Fibroblast of skin of scalp (primary cell): ENCODE measurements at places on chromosomes 3 and 15.

DNA sequence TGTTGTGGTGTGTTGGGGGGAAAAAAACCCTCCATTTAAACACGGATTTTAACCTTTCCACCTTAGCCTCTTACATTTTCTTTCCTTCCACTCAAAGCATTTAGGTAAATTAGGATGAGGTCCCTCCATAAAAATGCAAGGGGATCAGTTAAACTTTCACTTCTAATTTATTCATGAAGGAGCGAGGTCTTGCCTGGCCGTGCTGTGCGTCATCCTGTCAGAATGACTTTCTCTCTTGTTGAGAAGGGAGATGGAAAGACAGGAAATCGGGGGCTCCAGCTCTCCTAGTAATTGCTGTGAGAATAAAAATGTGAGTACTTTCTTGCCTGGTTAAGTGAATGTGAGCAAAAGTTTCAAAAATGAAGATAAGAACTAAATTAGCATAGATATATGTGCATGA, 962.3 kb upstream of the NR2F2 start:
- DNase-seq, result no peak

DNA sequence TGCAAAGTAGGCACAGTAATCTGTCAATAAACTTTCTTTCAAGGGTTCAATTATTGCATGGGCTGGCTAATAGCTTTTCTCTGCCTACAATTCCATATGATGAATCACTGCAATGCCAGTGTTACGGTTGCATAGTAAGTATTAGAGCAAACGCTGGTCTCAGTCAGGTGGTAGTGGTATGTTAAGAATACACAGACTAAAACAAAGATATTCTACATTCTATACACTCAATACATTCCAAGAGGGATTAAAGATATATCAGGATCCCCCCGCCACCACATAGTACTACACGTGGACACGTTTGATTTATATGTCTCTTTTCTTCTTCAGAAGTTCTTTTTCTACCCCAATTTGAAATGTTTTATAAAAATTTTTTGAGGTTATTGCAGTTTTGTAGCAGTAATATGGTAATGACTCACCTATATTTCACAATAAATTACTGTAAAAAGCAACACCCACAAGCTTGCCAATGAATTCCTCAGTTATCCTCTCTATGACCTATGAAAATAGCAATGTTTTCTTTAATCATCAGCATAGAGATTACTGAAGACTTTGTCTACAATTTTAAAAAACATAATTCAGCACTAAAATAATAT, 68.2 kb downstream of the CD200R1L start:
- peak; percentile 91 for DNase-seq

DNA sequence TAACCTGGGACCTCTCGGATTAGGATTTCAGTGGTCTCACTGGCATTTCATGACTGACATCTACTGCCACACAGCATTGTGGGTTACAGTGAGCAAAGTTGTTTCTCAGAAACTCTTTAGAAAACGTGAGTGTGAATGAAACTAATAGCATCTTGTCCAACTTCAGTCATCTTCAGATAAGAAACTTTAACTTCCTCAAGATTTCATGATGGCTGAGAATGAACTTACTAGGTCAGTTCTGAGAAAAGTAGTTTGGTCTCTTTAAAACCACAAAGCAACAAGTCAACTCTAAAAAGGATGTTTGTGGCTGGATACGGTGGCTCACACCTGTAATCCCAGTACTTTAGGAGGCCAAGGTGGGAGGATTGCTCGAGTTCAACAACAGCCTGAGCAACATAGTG, 14.2 kb upstream of the HOMER2 start:
- no peak for DNase-seq

GRCh38 chr3:44761101-44761423, 357 bp downstream of the KIAA1143 start:
- peak; percentile 2 for DNase-seq

- peak; percentile 73 for DNase-seq
Measured at GRCh38 chr3:66816090-66816761, 181.9 kb upstream of the KBTBD8 start.

GRCh38 chr15:100821327-100821726, 58.3 kb upstream of the ALDH1A3 start:
- no peak for DNase-seq

DNA sequence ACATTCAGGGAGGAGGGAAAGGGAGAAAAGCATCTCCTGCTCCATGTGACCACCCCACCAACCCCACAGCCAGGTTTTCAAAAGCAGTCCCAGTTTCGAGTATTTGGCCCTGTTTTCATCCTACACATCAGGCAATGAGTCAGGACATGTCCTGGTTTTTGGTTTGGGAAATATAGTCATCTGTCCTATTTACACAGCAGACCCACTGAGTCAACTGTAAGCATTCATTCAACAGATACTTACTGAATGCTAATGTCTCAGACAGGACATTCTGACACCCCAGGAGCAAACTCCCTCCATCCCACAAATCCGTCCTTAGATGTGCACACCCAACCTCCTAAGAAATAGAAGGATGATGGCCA, 32.9 kb downstream of the IGDCC3 start:
- no peak for DNase-seq

DNA sequence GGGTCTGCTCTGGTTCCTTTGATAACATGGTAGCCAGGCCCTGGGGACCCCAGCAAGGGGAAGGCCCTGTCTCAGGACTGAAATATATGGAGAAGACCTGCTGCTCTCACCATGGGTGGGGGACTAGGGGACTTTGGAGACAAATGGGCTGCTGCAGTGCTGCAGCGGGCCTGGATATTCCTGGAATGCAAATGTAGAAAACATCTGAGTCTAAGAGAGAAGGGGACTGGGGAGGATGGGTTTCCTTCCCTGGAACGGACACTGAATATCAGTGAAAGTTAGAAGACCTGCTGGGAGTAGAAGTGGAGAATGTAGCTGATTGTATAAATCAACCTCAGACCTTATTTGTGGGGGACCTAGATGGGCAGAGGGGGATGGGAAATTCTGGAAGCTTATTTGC, 3.1 kb upstream of the HCN4 start:
- DNase-seq, result no peak

- DNase-seq, result no peak
Measured at GRCh38 chr15:60960517-60960916, 268.6 kb downstream of the RORA start.

GRCh38 chr15:29233566-29233965, 36.1 kb downstream of the NSMCE3 start:
- no peak for DNase-seq

DNA sequence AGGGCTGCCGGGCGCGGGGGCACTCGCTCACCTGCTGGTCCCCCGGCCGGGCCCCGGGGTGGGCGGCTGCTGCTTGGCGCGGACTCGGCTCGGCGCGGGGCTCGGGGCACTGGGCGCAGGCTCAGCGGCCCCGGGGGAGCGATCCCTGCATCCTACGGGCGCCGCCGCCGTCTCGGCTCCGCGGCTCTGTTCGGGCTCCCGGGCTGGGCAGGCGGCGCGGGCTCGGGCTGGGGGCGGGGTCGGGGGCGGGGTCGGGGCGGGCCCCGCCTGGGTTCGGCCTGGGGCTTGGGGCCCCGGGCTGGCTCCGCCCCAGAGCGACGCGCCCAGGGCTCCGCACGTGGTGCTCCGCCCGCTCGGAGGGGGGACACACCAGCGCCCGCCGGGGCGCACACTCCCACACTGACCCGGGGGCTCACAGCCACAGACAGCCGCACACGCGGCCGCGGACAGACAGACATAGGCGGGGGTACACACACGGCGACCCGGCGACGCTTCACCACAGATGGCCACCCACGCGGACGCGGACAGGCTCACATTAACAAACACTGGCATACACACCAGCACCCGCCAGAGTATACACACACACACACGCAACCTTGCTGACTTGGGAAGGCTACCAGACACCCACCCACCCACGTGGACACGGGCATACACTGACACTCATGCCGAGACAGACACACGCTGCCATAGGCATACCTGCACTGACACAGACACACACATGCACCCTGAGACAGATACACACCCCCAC, at the start of gene SCN5A:
Gene SCN5A, minus strand, starts transcription at position 188 of the 748 bp plus-strand sequence. CDS start 16,380 bp downstream, outside the sequence.
- peak; percentile 28 for DNase-seq

DNA sequence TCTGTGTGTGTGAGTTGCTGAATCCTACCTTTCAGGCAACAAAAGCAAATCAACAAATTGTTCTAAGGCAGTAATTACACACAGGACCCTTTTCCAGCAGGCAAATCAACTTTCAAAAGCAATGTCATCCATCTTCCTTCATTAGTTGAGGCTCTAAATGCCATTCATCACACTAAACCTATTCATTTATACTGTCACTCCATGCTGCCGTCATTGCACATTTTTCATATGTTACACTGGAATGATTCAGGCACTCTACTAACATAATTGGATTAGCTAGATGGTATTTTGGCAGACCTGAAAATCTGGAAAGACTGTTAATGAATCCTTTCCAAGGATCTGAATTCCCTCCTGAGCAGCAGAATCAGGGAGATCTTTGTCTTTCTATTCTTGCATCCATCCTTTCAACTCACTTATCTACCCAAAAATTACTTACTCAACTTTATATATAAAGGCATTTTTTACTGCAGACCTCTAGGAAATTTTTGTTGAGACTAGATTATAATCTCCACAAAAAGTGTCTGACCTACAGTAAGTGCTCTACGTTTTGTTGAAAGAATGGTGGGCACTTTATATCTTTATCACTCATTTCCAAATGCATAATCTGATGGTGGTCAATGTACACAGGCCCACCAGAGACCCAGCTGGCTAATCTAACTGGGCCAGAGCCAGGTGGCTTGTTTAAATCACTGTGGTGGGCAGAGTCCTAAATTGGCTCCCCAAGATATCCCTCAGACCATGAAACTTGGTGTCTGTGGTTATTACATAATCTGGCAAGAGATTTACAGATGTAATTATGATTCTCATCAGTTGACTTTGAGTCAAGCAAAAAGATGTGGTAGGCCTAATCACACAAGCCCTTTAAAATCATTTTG, 25.0 kb downstream of the MIX23 start:
- no peak for DNase-seq

DNA sequence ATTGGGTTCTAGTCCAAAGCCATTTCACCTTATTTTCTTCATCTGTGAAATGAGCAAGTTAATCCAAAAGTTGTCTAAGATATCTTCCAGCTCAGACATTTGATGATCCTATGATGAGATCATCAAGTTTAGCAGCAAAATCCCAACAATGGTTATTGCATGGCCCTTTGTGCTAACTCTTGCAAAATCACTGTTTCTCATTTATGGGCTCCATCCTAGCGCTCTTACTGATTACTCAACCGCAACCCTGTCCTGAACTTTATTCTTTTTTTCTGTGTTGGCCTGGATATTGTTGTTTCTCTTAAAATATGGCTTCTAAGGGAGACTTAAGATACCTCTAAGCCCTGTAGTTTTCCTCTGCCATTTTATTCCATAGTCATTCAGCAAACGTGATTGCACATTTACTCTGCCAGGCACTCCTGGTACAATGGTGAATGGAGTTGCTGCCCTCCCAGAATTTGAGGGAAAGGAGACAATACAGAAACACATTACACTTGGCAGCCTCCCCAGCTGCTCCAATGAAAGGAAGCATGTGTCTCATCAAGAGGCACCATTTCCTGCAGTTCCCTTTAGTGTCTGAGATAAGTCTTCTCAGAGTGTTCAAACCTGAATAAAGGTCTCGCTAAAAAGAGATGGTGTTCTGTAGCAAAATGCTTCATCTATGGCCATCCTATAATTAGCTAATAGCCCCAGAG, 4.4 kb downstream of the GXYLT2 start:
- peak; percentile 83 for DNase-seq

- DNase-seq, result no peak
Measured at GRCh38 chr3:147311716-147312115, 94.6 kb downstream of the ZIC4 start.

DNA sequence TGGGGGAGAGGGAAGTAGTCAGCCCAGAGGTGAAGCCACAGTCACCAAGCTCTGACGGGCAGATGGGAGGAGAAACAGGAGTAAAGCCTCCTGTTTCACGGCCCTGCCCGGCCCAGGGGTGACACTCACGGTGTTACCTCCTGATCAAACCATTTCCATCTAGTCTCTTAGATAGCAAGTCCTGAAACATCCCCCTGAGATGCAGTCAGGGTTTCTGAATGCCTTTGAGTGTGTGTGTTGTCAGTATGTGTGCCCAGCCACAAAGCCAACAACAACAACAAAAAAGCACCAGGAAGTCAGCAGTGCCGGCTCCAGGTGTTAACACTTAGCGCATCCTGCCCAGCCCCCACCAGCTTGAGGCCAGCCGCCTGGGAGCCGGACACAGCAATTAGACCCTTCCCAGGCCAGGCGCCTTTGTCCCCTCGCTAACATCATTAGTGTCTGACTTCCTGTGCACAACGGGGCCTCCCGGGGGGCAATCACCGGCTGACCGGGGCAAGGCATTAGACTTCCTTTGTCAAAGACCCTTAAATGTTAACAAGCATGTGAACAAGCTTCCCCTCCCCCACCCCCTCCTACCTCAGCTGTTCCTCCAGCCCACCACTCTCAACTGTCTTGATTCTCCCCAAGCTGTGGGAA, 34.5 kb downstream of the IL17RD start:
- DNase-seq, result no peak

DNA sequence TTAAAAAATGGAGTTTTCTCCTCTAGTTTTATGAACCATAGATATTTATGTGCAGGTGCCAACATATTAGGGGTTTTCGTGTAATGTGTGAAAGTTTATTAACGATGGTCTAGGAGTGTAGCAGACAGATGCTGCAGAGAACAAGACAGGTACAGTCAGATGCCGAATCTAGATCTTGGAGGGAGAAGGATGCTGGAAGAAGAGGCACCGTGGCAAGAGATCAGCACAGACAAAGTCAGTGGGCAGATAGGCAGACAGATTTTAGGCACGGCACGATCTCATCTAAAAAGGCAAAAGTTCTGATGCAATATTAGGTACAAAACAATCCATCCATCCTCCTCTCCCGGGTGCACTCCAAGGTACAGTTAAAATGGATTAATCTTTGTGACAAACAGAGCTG, 161.6 kb downstream of the TIGIT start:
- DNase-seq, result no peak

GRCh38 chr3:110677506-110677905, 394.1 kb upstream of the NECTIN3 start:
- DNase-seq, result peak; percentile 38

- no peak for DNase-seq
Measured at GRCh38 chr3:122168044-122168443, 15.4 kb upstream of the CASR start.

GRCh38 chr3:126715432-126715831, 11.4 kb downstream of the CHCHD6 start:
- DNase-seq, result no peak

- DNase-seq, result peak; percentile 86
Measured at GRCh38 chr3:48662753-48663488, at the start of gene CELSR3. Gene CELSR3 (minus strand): TSS chr3:48662886. CDS start chr3:48662634, 252 bp downstream.

- DNase-seq, result no peak
Measured at GRCh38 chr15:70519616-70520015, 243.7 kb downstream of the UACA start.

GRCh38 chr3:124780761-124781475, 50.7 kb downstream of the UMPS start:
- no peak for DNase-seq

- peak; percentile 3 for DNase-seq
Measured at GRCh38 chr15:51623386-51623938, 891 bp upstream of the DMXL2 start.

- DNase-seq, result no peak
Measured at GRCh38 chr3:171228240-171228639, 201.7 kb upstream of the SLC2A2 start.

DNA sequence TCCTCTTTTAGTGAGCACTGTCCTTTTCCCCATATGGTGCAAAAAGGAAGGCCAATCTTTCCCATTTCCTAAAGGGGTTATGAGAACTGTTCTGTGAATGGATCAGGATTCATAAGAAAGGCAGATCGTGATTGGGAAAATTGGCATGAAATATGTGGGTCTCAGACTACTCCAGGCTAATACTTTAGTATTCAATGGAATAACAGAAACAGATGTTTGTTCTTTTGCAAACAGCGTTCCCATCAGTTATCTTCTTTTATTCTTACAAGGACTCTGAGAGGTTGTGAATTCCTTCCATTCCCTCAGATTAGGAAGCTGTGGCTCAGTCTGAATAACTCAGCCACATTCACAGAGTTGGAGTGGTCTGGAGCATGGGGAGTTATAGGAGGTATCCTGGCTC, 51.3 kb upstream of the MTMR10 start:
- peak; percentile 49 for DNase-seq
